ENCODE measurements at places on chromosomes 2 and 18.

DNA sequence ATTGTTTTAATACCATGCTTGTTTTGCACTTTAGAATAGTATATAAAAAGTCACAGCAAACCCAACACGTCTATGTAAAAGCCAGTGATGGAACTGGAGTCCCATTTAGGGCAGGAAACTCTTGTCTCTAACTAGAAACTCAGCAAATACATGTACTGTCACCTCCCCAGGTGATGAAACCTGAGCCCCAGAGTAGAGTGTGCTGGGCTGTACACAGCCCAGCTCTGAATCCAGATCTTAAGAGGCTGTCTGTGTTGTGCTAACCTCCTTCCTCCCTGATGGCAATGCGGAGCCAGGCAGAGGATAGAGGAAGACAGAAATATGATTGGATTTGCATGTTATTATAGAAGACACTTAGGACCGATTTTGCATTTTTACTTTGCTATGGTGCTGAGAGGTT lies 317.5 kb upstream of the TRIB2 start:
- DNase-seq, result no peak

DNA sequence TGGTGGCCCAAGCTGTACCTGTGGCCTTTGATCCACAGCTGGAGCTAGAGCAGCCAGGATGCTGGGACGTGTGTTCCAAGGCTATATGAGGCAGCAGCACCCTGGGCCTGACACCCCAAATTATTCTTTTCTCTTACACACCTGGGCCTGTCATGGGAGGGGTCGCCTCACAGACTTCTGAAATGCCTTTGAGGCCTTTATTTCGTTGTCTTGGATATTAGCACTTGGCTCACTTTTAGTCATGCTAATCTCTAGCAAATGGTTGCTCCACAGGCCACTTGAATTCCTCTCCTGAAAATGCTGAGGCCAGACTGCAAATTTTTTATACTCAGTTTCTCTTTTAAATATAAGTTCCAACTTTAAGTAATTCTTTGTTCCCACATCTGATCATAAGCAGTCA lies 22.0 kb upstream of the IL1R2 start:
- no peak for DNase-seq

- DNase-seq, result no peak
These were observed 123.6 kb downstream of the EIPR1 start for GRCh38 chr2:3253913-3254441.

GRCh38 chr2:240832921-240833494 lies 13.0 kb upstream of the KIF1A start:
- no peak for DNase-seq

- no peak for DNase-seq
These were observed 189.8 kb downstream of the SNTG2 start for GRCh38 chr2:1140389-1141003.

Data from fibroblast of mammary gland (primary cell).